Cerebellar nuclear complex (tissue), 1 donor: ENCODE measurements at places on chromosomes 12 and 14.

- no peak for DNase-seq
Observed at GRCh38 chr12:124901003-124901402, 13.4 kb downstream of the UBC start.

- DNase-seq, result no peak
Observed at GRCh38 chr14:56199095-56199981, 81.1 kb downstream of the PELI2 start.

DNA sequence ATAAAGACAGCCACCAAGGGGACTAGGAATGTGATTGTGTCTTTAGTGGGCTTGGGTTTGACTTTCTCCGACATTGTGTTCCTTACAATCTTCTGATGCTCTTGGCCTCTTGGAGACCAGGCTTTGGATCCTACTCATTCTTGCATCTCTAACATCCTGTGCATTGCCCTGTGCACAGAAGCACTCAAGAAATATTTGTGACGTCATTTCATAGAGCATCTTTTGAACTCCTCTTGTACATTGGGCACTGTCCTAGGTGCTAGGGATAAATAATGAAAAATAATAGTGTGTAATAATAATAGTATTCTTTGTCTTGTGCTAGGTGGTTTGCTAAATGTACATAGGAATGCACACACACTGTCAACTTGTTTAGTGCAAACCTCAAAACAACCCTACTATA is 108.8 kb upstream of the LHX5 start:
- DNase-seq, result no peak

DNA sequence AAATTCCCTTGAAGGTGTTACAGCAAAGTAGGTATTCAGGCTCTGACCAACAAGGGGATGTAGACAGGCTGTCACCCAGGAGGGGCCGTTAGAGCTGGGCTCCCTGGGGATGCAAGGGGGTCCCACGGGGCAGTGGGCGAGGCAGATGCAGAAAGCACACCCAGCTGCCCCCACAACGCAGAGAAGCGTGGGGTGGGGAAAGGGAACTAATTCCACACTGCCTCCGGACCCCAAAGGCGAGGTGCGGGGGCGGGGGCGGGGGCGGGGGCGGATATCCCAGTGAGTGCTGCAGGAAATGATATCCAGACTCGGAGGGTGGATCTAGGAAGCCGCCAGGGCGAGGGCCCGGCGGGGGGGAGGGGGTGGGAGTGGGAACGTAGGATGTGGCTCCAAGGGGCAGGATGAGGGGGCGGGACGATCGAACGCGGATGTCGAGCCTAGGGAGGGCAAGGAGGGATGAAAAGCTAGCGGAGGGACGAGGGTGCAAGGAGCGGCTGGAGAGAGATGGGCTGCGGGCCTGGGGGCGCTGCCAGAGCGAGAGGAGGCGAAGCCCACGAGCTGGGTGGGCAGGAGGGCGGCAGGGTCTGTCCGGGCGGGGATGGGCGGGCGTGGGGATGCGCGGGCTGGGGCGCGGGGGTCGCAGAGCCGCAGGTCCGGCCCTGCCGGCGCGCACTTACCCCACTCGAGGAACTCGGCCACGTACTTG is 874 bp downstream of the CDC42BPB start:
- no peak for DNase-seq

DNA sequence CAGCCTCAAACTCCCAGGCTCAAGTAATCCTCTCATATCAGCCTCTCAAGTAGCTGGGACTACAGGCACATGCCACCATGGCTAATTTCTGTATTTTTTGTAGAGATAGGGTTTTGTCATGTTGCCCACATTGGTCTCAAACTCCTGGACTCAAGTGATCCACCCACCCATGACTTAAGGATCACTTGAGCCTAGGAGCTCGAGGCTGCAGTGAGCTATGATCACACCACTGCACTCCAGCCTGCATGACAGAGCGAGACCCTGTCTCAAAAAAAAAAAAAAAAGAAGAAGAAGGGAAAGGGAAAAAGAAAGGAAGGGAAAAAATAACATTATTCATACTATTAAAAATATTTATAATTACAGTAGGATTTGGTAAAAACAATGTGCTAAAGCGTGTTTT is 19.2 kb downstream of the EPS8 start:
- no peak for DNase-seq

GRCh38 chr12:49557187-49557916 is 10.6 kb downstream of the MCRS1 start:
- DNase-seq, result no peak

GRCh38 chr14:95841668-95842067 is 35.0 kb upstream of the TUNAR start:
- no peak for DNase-seq

DNA sequence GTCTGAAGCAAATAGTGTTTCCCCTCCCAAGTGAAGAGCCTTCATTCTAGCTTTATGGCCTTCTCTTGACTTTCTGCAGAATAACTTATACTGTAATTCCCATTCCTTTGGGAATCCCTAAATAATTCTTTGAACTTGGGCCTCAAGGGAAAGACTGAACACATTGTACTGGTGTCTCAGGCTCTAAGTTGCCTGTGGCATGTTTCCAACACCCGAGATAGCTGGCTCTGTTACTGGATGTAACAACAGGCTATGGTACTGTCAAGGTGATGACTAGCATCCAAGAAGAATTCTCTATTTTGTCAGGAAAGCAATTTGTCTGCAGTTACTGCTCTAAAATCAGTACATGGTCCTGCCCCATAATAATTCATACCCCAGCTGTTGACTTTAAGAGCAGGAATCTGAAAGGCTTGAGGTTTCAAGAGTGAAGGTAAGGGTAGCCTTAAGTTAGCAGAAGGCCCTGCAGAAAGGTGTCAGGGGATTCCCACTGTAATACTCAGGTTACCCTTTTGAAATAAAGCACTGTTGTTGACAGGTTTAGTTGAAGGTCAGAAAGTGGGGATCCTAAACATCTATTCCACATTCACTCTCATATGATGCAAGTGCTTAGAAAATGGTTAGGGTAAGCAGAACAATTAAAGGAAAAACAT is 5.2 kb downstream of the GPX2 start:
- no peak for DNase-seq

DNA sequence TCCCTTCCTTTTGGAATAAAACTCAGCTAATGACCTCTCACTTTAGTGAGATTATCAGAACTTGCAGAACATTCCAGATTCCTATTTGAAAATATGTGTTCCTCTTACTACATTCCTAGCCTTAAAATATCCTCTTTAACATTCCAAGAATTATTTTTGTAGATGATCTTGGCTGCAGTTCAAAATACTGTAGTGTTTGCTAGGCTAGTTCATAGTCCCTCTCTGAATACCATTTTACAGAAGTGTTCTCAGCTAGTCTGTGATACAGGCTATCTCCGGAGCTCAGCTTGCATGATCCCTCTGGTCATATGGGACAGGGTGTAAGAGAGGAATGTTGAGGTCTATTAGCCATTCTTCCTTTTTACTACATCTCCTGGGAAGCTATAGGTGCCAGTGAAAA is 17.6 kb upstream of the GPR33 start:
- DNase-seq, result no peak

DNA sequence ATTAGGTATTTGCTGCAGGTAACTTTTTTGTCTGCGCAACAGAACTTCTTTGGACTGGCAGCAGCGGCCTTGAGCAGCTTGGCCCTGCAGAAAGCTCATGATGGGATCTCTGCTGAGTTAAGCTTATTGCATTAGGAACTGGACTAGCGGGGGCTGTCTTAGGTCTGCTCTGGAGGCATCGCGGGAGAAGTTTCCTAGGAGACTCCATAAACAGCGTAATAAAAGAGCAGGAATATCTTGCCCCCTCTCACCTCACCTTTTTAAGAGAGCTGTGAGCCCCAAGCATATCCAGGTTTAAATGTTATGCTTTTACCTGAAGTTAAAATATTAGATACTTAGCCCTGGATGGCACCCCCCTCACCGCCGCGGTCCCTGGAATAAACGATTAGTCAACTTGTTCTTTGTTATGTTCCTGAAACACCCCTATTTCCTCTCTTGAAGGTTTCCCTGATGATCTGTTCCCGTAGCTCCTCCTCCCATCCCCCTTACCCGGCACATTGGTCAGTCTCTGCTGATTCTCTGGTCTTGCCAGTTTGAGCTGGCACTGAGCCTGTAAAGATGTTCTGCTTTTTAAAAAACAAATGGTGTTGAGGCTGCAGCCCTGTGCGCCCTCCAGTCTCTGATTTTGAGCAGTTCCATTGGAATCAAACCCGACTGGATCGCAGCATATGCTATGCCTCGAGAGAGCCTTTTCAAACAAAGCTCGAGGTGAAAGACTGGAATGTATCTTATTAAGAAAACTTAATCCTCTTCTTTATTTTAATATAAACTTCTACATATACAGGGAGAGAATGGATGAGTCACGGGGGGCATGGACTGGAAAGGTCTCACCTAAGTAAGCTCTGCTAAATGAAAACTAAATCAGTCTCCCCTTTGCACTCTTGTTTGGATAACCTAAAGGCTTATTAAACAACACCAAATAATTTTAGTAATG is 1.9 kb downstream of the MLXIP start:
- peak; percentile 10 for DNase-seq

DNA sequence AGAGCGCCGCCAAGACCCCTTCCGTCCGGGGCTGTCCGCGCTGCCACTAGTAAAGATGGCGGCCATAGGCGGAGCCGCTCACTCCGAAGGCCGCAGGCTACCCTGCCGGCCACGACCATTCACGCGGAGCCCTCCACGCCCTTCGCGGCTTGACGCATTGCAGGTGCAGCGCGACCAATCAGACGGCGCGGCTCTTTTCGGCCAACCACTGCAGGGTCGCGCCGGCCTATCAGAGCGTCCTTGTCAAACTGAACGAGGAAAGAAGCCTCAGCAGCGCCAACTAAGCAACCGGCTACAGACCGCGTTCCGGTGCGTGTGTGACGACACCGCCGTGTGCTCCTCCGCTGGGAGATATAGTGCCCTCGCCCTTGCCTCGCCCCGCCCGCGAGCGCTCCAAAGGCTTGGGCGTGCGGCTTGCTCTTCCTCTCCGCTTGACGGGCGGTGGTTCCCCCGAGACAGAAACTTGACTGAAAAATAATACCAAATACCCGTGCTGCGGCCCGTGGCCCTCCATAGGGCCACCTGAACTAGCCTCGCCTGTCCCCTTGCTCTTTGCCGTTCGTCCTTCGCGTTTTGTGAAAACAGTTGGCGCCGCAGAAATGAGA is 13.6 kb upstream of the CALM1 start:
- DNase-seq, result peak; percentile 99
